ENCODE measurements at places on chromosomes 12 and 14.

DNA sequence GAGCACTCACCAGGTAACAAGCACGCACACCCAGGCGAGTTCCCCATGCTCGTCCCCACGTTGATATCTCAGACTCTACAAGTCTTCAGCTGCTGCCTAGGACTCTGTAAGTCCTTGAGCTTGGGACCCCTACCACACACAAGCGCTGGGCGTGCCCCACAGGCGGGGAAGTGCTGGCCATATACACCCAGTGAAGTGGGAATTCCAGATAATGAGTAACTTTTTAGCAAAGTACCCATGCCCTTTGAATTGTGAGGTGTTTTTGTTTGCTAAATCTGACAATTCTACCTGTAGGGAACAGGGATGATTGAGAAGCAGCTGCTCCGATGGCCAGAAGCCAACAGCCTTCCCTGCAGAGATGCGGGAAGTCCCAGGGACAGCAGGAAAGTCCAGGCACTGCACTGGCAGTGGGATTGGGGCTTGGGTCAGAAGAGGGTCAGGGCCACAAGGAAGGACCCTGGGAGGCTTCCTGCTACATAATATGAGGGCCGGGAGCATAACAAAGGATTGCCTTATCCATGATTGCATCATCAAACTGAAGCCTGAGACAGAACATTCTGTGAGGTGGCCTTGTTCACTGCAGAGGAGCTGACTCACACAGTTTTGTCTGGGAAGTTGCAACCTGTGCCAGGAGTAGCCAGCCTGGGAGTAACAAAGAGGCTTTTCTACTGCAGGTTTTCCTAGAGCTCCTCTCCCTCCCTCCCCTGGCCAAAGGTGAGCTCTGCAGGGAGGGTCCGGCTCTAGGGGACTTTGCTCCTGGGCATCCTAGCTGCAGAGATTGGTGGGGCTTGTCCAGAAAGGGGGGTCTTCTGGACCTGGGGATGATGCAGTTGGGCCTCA lies 13.2 kb upstream of the SERPINA3 start:
- DNase-seq, result peak; percentile 82

GRCh38 chr12:47023311-47023710 lies 56.1 kb upstream of the PCED1B start:
- no peak for DNase-seq

DNA sequence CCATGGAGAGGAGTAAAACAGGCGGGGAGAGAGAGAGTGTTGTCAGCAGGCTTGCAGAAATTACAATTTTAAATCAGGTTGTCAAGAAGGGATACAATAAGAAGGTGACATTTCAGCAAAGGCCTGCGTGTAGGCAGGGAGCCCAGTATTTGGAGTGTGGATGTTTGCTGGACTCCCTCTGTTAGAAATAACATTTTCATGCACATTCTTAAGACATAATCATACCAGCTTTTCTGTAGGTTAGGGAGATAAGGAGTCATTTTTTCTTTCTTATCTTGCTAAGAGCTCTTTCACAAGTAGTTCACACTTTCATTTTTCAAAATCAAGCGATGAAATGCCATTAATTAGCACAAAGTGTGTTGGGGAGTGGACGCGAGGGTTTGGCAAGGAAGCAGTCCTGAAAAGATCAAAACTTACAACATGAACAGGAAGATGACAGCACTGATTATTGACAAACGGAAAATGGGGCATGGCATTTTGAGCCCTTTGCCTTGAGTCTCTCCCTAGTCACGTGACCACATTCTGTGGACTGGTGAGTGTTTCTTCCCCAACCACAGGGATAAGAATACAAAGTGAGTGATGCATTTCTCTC lies 160.2 kb downstream of the DAD1 start:
- no peak for DNase-seq

- no peak for DNase-seq
Observed at GRCh38 chr12:48986720-48987291, 8.7 kb downstream of the WNT1 start.

- DNase-seq, result no peak
Observed at GRCh38 chr12:117097159-117097558, 2.1 kb downstream of the TESC start.

- DNase-seq, result peak; percentile 90
Observed at GRCh38 chr12:108826101-108826806, 31.1 kb downstream of the SSH1 start.

Data from Caki2 (cell line).